CD14-positive monocyte (primary cell): ENCODE measurements at places on chromosomes 3 and 15.

GRCh38 chr15:92361321-92362000 lies 32.2 kb upstream of the ST8SIA2 start:
- no peak for DNase-seq

DNA sequence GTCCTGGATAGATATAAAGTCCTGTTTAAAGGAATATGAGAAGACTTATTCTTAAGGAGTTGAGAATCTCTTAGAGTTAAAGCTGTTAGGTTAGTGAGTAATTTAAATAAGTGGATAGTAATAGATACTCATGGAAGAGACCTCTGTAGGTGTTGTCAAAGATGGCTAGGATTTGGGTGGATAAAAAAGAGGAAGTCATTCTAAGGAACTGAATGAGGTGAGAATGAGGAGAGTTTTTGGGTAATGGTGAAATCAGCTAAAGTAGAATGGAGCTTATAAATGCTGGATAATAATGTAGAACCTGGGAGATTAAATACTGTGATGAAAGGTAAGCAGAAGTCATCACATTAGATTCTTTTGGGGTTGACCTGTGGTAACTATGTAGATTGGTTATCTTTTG lies 8.1 kb downstream of the ARIH1 start:
- no peak for DNase-seq

DNA sequence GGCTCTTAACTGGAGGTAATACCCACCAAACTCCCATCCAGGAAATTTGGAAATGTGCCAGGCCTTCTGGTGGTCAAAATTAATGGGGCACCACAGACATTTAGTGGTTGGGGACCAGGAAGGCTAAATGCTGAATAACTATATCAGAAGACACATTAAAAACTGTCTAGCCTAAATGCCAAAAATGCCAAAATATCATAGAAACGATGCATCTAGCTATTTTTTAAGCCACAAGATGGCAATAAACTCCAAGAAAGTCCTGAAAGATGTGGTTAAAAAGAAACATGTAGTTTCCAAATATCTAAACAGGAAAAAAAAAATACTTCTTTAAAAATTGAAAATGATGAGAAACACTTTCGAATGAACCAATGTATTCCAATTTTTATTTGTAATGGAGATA lies 19.9 kb downstream of the CCDC14 start:
- no peak for DNase-seq

DNA sequence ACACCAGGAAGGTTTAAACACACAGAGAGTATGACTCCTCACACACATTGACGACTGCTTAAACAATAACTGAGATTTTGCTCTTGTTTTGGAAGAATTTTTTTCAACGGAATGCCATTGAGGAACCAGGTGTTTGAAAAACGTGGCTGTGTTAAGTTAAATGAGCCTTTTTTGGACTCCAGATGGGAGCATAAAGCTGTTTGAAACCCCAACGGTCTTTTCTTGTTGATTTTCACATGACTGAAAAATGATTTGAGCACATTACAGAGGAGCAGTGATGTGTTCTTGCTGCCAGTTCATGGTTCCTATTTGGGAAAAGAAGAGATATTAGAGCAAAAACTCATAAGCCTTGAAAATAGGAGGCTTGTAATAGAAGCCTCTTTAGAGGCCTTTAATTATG lies 97.8 kb upstream of the SELENOK start:
- no peak for DNase-seq
